ENCODE measurements at places on chromosomes 3 and 15.

- DNase-seq, result no peak
Observed at GRCh38 chr15:67185621-67186225, 68.7 kb downstream of the AAGAB start.

- no peak for DNase-seq
Observed at GRCh38 chr3:105965384-105965783, 96.6 kb upstream of the CBLB start.

DNA sequence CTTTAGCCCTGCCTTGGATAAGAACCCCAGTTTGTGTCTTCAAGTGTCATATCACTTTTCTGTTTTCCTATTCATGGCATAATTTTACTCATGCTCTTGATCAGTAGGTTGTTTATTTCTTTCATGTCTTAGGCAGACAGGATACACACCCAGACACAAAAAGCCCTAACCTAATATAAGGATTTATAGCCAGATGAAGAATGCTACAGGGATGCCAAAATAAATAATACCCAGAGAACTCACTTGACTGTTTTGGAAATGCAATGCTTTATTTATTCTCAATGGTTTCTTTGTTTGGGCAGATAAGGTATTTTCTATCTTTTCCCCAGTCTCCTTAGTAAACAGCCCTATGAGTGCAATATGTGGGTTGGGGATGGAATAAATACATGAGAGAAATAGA, 424.0 kb upstream of the PDZRN3 start:
- no peak for DNase-seq

- no peak for DNase-seq
Observed at GRCh38 chr3:55690726-55691125, 203.6 kb upstream of the WNT5A start.

- no peak for DNase-seq
Observed at GRCh38 chr3:125960066-125960424, 8.9 kb upstream of the ROPN1B start.

- DNase-seq, result no peak
Observed at GRCh38 chr15:58065445-58066041, at the start of gene ALDH1A2. TSS of gene ALDH1A2 (minus strand) at chr15:58065711. CDS start at chr15:58065650, 61 bp downstream.

DNA sequence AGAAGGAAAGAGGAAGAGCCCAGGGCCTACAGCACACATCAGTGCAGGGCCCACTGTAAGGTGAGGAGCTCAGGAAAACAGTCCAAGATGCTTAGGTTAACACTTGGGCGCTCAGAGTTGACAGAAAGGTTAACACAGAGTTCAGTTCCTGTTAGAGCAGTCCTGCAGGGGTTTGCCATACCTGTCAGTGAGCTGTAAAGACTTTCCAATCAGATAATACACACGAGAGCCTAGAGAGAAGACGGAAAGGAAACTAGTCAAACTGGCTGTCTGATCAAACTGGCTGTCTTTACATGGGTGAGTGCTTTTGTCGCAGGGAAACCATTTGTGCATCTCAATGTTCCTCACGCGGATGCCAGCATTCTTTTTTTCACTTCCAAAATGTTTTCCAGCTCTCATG, 61.4 kb upstream of the ARHGEF26 start:
- no peak for DNase-seq

Data from activated T-cell treated with anti-CD3 and anti-CD28 coated beads for 24 hours (primary cell).